ENCODE measurements at places on chromosomes 2 and 18.

DNA sequence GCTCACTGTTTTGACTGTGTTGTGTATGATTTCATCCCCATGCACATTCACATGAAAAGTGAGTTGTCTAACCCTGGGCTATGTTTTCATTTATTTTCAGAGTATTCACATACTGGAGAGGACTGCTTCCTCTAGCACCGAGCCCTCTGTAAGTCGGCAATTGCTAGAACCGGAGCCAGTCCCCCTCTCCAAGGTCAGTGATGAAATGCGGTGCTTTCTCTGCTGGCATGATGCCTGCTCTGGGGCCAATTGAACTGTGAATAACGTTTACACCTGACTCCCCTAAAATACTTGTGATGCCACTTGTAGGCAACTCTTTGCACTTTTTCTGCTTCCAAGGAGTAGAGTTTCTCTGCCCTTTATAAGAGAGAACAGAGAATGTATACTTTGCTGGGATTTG is 126.9 kb downstream of the PRKRA start:
- no peak for DNase-seq

- DNase-seq: no peak
Measured at GRCh38 chr2:47654790-47655562, 128.0 kb upstream of the MSH6 start.

DNA sequence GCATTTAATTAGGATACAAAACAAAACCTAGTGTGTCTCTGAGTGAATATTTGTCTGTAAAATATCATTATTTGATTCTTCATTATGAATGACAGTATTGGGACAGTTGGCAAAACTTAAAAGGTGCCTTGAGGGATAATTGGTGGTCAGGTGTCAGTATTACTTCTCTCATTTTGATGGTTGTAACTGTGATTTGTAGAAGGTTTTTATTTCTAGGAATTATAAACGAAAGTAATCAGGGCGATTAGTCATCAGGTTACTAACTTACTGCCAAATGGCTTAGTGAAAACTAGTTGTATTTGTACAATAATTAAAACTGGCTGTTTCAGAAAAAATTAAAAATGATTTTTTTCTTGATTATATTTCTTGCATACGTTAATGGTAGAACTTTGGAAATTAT is 117.6 kb downstream of the BIRC6 start:
- DNase-seq: no peak

GRCh38 chr2:172710584-172711047 is 25.0 kb upstream of the RAPGEF4 start:
- no peak for DNase-seq

- DNase-seq: no peak
Measured at GRCh38 chr2:178723786-178724346, 83.4 kb downstream of the TTN start.

GRCh38 chr18:59990121-59990823 is 90.5 kb downstream of the PMAIP1 start:
- no peak for DNase-seq

DNA sequence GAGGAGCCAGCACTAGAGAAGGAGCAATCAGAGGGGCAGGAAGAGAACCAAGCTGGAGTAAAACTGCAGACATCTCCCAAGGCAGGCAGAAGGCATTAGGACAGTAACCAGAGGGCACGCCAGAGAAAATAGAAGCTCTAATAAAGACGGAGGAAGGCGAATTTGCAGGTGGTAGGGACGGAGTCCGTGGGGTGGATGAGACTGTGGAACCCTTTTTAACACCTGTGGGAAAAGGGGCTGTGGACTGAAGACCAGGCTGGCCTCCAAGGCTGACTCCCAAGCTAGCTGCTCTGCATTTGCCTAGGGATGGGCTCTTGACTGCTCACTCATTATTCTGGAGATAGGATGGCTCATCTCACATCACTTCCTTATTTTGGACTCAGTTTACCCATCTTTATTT is 49.5 kb downstream of the SLC4A1AP start:
- DNase-seq: no peak

GRCh38 chr2:171908235-171908634 is 14.0 kb upstream of the HAT1 start:
- no peak for DNase-seq

- no peak for DNase-seq
Measured at GRCh38 chr18:9048808-9049494, 53.5 kb upstream of the NDUFV2 start.

DNA sequence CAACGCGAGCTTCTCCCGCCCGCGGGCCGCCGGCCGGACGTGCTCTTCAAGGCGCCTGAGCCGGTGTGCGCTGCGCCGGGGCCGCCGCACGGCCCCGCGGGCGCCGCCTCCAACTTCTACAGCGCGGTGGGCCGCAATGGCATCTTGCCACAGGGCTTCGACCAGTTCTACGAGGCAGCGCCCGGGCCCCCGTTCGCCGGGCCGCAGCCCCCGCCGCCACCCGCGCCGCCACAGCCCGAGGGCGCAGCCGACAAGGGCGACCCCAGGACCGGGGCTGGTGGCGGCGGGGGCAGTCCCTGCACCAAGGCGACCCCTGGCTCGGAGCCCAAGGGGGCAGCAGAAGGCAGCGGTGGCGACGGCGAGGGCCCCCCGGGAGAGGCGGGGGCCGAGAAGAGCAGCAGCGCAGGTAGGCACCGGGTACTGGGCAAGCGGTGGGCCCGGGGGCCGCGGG is 676 bp downstream of the HOXD11 start:
- DNase-seq: no peak
